Ammon's horn (tissue), 1 donor: ENCODE measurements at places on chromosomes 11 and 22.

DNA sequence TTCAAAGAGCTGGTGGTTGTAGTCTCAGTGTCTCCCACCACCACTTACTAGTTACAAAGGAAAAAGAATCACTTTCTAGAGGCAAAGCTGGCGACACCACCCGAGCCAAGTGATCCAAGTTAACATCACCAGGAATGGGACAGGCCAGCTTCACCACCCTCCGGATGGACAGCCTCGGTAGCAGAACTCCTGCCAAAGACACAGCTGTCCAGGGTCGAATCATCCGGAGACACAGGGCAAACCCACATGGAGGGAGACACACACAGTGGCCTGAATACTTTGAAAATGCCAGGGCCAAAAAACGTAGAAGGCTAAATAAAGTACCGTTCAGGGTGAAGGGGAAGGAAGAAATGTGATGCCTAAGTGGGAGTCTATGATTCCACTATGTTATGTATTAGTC lies 33.1 kb downstream of the KCNQ1 start:
- no peak for DNase-seq

GRCh38 chr11:117815262-117815803 lies 9.2 kb downstream of the FXYD2 start:
- DNase-seq = peak; percentile 67

- no peak for DNase-seq
Measured at GRCh38 chr11:12454782-12455181, 77.4 kb downstream of the PARVA start.

DNA sequence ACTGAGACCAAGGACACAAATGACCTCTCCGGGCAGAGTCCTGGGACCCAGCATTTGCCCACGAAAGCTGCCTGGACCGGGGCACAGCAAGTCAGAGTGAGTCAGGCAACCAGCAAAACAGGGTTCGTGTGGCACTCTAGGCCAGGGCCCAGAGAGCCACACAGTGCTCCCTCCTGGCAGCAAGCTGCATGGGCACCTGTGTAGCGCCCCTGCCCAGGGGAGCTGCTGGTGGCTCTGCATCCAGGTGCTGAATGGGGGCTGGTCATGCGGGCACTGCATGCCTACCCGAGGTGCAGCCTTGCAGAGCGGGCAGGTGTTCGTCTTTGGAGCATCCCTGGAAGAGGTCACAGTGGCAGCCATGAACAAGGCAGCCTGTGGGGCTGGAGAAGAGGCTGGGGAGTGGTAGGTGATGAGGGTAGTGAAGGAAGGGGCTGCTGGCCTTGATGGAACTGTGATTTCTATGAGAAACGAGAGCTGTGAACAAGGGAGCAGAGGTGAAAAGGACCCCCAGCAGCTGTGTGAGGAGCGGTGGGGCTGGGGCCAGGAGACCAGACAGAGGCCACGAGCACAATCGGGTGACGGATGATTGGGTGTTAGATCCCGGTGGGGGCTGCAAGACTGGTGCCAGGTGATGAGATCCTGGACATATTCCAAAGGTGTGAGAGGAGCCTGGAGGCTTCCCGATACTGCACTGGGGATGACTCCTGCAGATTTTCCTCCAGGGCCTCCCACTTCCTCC lies 63.3 kb downstream of the DGCR2 start:
- DNase-seq = no peak

GRCh38 chr22:43826142-43827002 lies 14.3 kb upstream of the EFCAB6 start:
- peak; percentile 69 for DNase-seq

DNA sequence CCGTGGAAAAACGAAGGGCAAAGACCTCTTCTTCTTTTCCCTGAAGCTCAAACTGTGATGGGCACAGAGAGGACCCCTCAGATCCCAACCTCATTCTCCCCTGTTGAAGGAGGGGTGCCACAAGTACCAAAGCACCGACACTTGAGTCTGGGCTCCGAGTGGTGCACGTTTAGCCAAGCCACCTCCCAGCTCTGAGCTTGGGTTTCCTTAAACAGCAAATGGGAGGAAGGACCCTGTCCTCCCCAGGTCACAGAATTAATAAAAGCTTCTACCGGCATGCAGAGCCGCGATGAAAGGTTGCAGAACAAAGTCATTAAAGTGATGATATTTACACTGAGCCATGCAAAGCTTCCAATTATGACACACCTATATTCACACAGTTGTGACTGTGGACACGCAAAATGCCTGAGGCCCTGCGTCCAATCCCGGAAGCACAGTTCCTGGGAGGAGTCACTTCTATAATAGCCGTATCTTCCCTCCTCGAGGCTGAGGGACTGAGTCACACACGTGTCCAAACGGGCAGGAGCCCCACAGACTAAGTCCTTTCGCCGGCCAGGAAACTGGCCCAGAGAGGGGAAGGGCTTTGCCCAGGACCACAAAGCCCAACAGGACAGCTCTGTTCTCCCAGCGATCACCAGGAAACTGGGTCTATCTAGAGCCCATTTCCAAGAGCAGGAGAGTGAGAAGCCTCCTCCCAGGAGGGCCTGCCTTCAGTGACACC lies 922 bp upstream of the CSNK1E start:
- DNase-seq = no peak

- DNase-seq = no peak
Measured at GRCh38 chr11:111696556-111696955, 69.6 kb downstream of the PPP2R1B start.

- DNase-seq = no peak
Measured at GRCh38 chr22:35612903-35613302, 4.2 kb downstream of the MB start.

DNA sequence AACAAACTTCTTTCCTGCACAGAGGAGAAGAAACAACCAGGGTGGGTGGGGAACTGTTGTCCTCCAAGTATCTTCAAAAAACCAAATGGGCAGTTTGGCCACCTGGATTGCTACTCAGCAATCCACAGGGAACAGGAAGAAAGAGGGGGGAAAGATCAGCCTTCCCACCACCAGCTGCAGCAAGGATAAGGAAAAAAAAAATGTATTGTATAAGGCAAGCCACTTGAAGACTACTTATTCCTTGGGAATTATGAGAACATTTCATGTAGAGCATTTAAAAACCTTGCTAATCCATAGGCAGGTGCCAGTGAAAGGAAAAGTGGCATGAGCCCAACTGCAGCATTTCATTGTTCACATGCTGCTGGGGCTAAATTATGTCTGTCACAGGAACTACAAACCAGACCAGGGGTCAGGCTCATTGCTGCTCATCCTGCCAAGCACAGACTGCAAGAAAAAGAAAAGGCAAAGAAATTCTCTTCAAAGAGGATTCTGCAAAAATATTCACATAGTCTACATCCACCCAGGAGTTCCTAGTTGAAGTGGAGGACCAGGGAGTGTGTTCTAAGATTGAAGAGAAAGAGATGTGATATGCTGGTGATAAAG lies 2.2 kb downstream of the RAB30 start:
- DNase-seq = peak; percentile 3

- no peak for DNase-seq
Measured at GRCh38 chr11:105144887-105145286, 5.3 kb upstream of the CARD18 start.

- DNase-seq = no peak
Measured at GRCh38 chr11:130528298-130529261, 80.1 kb downstream of the ADAMTS15 start.

DNA sequence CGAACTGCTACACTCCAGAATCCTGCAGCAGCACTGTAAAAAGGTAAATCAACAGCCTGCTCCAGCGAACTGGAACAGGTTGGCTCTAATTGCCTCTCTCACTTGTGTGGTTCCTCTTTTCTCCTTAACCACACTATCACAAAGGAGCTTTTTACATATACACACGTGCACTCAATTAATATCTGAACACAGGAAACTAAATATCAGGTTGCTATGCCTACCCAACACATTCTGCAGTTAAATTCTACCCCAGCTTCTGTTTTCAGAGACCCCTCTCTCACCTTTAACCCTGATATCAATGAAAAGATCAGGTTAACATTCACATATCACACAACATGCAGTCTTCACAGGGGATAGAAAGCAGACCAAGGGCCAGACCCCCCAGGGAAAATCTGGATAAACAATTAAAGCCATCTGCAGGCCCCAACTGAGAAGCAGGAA lies 11.0 kb downstream of the RBFOX2 start:
- DNase-seq = no peak

DNA sequence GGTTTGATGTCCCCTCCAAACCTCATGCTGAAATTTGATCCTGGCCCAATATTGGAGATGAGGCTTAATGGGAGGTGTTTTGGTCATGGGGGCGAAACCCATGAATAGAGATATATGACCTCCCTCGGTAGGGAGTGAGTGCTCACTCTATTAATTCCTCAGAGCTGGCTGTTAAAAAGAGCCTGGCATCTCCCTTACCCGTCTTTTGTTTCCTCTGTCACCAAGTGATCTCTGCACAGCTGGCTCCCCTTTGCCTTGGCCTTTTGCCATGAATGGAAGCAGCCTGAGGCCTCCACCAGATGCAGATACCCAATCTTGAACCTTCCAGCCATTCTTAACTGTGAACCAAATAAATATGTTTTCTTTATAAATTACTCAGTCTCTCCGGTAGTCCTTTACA lies 4.5 kb upstream of the CCDC81 start:
- DNase-seq = no peak

DNA sequence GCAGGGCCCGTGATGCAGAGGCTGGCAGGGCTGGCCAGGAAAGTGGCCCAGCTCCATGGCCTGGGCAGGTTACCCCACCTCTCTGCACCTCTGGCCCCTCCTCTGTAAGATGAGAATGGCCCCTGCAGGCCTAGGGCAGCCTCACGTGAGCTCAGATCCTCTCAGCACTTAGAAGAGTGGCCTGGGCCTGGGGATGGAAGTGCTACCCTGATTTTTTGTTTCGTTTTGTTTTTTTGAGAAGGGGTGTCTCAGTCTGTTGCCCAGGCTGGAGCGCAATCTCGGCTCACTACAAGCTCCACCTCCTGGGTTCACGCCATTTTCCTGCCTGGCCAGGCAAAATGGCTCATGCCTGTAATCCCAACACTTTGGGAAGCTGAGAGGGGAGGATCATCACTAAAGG lies 982 bp downstream of the APOBEC3H start:
- no peak for DNase-seq

DNA sequence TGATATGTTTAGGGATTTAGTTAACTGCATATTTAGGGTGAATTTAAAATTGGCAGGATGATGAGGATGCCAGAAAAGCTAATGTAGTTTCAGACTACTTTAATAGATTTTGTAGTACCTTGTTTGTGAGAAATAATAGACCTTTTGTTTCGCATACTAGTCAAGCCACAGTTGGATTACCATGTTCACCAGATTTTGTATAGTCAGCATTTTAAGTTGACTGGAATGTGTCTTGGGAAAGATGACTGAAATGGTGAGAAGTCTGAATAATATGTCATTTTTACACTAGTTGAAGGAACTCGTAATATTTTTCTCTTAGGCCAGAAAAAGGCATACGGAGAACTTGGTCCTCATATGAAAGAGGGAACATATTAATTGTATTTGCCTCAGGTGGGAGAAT lies 23.4 kb downstream of the ATM start:
- no peak for DNase-seq

- DNase-seq = no peak
Measured at GRCh38 chr11:134374171-134374570, 37.9 kb downstream of the B3GAT1 start.

GRCh38 chr11:11072067-11072466 lies 214.2 kb upstream of the ZBED5 start:
- DNase-seq = no peak

GRCh38 chr11:71247551-71248250 lies 4.7 kb downstream of the SHANK2 start:
- peak; percentile 52 for DNase-seq

- DNase-seq = no peak
Measured at GRCh38 chr11:104704888-104705287, 193.4 kb downstream of the CASP12 start.
